NCI-H1092 (cell line): ENCODE measurements at places on chromosomes 16 and 17.

- DNase-seq: no peak
These were observed 300.9 kb downstream of the FOXL1 start for GRCh38 chr16:86879268-86879667.

GRCh38 chr17:57090560-57091185 lies 5.6 kb downstream of the AKAP1 start:
- no peak for DNase-seq

GRCh38 chr17:28967221-28968135 lies 16.2 kb upstream of the PHF12 start:
- DNase-seq: no peak

- DNase-seq: no peak
These were observed 10.4 kb upstream of the RUNDC3A start for GRCh38 chr17:44297975-44298374.

GRCh38 chr17:30379303-30379902 lies 676 bp downstream of the CPD start:
- DNase-seq: no peak

GRCh38 chr16:58824201-58824600 lies 90.1 kb upstream of the GOT2 start:
- no peak for DNase-seq
